Activated T-helper 2 cell treated with anti-CD3 and anti-CD28 coated beads, Interferon-gamma antibody, Interleukin-2, Interleukin-4, amounts not matched to agents 10 μg/mL and 5 μg/mL and 100 μg/mL, durations not matched to agents 14 hours and 24 hours and 36 hours (primary cell): ENCODE measurements at places on chromosomes 16 and 17.

DNA sequence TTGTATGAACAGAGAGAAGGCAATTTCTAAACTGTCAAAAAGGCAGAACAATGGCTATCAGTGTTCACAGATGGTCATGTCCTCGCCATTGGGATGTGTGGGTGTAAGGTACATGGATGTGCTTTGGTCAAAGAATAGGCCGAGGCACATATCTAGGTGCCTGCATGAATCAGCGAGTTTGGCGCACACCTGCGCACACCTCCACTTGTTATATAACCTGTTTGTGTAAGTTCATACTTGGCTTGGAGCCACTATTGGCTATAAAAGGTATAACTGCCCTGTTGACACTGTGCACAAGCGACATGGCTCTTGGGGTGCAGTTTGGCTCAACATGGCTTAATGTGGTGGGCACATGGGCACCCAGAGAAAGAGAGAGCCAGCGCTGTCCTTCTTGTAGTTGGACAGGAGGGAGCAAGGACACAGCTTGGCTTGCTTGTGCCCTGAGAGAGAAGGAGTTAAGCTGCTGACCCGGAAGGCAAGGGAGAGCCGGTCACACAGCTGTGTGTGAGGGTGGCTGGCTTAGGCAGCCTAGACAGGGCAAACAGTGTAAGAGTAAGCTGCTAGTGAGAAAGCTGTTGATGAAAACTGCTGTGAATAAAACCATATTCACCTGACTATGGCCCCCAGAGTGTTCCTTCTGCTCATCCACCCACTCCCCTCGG lies 499.1 kb downstream of the KCNJ2 start:
- no peak for DNase-seq

GRCh38 chr17:77472468-77473310 lies 331.9 kb downstream of the SEC14L1 start:
- DNase-seq: no peak

DNA sequence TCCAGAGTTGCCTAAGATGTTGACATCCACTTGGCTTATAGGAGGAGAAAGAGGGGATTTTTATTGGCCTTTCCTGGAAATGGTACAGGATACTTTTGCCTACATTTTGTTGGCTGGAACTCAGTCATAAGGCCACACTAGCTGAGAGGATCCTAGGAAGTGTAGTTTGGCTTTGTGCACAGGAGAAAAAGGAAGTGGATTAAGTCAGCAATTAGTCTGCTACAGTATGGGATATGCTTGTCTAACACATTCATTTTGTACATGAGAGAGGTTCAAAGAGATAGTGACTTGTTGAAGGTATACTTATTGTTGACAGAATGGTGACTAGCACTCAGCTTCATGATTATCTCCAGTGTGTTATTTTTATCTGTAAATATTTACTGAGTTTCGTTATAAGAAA lies 10.3 kb downstream of the UTP18 start:
- DNase-seq: no peak

- DNase-seq: no peak
These were observed 13.9 kb upstream of the PMP22 start for GRCh38 chr17:15278924-15279477.

- DNase-seq: peak; percentile 58
These were observed 10.3 kb downstream of the NT5M start for GRCh38 chr17:17313350-17313991.

DNA sequence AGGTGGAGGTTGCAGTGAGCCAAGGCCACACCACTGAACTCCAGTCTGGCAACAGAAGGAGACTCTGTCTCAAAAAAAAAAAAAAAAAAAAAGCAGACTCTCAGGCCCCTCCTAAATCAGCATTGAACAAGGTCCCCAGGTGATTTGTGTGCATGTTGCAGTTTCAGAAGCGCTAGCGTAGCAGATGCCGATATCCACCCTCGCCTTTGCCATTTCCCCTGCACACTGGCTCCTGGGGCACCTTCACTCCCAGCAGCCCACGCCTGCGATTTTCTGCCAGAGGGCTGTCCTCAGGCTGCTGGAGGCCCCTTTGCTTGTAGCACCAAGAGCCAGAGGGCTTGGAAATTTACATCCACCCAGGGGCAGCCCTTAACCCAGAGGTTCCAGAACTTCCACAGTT lies 95.6 kb downstream of the WSCD1 start:
- no peak for DNase-seq

DNA sequence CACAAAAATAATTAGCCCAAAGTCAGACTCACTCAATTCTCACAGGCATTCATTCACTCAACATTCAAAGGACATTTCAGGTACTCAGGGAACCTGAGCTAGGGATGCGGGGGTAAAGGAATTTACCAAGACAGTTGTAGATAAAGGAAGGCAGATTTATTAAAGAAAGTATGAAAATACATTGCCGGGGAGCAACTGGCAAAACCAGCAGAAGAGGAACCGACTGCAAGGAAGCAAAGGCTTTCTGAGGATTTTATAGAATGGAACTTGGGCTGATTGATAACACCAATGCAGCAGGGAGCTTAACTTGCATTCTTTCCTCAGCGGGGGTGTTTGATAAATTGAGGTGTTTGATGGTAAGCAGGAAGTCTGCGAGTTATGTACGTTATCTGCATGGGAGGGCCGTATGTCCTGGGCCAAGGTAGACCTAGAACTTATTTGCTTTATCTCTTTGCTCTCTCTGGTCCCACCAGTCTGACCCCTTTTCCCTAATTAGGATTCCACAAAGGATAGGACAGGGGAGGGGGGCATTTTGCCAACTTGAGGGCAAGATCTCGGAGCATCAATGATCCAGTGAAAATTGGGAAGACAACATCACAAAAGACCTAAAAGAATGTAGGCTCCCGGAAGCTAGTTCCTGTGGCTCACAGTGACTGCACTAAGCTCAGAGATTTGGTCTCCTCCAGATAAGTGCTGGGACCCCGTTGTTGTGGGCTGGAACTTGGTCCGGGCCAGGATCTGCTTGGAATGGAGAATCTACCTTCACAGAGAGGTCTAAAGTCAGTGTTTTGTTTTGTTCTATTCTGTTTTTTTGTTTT lies 5.8 kb upstream of the MT3 start:
- DNase-seq: no peak

DNA sequence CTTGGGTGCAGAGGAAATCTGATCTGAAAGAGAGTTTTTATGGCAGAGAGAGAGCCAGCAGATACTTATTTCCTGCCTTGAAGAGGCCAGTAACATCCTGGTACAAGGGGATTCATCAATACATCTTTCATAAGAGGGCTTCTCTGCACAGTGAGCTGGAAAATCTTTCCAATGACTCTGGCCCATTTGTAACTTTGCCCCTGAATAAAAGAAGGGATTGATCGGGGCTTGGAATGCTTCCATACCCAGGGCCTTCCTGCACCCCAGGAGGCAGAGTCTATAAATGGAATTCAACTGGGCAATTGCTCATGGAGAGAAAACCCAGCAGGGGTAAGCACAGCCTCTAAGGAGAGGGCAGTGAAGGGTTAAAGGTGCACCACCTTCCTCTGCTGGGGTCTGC lies 163.3 kb downstream of the XYLT1 start:
- no peak for DNase-seq
